Germinal center (tissue), 1 donor: ENCODE measurements at places on chromosomes 5 and 9.

GRCh38 chr9:74951725-74952151, 974 bp downstream of the C9orf40 start:
- DNase-seq, result peak; percentile 26

GRCh38 chr5:166045961-166046360, 2245.5 kb upstream of the WWC1 start:
- no peak for DNase-seq

GRCh38 chr9:7328453-7328852, 471.1 kb downstream of the DMAC1 start:
- DNase-seq, result no peak

- DNase-seq, result peak; percentile 35
These were observed 909 bp downstream of the SLC36A1 start for GRCh38 chr5:151448038-151448985.

GRCh38 chr5:23461576-23461975, 45.8 kb upstream of the PRDM9 start:
- DNase-seq, result no peak

GRCh38 chr5:67156976-67157583, 39.5 kb downstream of the CD180 start:
- DNase-seq, result peak; percentile 59

DNA sequence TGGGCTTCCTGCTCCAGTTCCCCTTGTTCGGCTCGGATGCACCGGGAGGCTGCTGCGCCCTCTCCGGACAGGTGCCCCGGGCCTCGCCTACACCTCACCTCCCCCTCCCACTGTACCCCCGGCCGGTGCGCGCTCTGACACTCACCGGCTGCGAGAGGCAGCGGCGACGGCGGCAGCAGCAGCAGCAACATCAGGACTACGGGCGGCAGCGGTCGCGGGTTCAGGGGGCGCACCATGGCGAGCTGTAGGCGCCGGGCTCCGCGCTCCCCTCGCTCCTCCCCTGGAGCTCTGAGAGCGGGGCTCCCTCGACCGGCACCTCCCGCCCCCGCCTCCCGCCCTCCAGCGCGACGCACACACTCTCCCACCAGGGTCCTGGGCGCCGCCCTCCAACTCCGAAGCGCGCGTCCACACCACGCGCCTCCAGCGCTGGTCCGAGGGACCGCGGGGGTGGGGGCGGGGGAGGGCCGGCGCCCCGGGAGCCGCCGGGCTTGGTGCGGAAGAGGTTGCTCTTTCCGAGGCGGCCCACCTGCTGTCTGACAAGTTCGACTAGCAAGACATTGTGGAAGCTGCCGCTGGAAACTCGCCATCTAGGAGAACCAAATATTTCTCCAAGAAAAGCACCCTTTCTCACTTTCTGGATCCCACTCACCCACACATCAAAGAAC, at the start of gene GFRA3:
Gene GFRA3 (minus strand): TSS at position 433 of the 665 bp plus-strand sequence. CDS start 197 bp downstream, at position 236.
- DNase-seq, result peak; percentile 44

- peak; percentile 47 for DNase-seq
These were observed at the start of gene SARDH for GRCh38 chr9:133737774-133738639. SARDH (minus strand) TSS chr9:133738352; CDS start chr9:133734173, 4,179 bp downstream.

DNA sequence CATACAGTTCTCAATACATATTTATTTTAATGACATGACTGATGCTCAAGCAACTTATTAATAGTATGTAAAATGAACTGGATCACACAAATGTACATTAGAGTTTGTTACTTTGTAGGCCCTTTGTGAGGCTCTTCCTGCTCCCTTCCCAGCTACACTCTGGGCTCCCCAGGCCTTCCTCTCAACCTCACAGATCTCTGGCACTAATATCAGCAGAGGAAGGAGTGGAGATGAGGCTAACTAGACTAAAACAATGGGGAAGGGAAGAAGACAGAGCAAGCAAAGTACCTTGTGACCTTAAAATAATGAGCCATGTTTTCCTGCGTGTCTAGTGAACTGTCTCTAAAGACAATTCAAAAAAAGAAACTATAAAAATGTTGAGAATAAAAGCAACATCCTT, 30.3 kb upstream of the TEK start:
- DNase-seq, result no peak

- DNase-seq, result no peak
These were observed 150.8 kb downstream of the EFNA5 start for GRCh38 chr5:107519900-107520354.

DNA sequence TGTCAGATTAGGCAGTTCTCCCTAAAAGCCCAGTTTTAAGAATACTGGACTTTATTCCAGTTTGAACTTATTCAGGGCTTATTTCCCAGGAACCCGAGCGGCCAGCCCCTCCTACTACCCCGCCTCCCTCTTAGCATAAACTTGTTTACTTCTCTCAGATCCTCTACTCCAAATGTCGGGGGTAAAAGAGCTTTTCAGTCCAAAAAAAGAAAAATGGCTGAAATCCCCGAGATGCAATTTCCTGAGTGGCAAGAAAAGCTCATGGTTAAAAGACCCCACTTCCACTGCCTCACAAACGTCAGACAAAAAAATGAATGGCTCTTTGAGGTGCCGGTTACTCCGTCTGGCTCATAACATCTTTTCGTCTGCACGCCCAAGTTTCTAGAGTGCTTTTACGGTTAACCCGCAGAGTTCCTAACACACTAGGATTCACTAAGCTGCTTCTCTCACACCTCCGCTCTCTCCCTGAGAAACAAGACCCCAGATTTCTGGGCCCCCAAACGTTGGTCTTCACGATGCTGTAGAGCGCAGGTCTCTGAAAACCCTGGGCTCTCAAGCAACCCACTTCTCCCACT, 402 bp downstream of the BRD8 start:
- DNase-seq, result peak; percentile 42

DNA sequence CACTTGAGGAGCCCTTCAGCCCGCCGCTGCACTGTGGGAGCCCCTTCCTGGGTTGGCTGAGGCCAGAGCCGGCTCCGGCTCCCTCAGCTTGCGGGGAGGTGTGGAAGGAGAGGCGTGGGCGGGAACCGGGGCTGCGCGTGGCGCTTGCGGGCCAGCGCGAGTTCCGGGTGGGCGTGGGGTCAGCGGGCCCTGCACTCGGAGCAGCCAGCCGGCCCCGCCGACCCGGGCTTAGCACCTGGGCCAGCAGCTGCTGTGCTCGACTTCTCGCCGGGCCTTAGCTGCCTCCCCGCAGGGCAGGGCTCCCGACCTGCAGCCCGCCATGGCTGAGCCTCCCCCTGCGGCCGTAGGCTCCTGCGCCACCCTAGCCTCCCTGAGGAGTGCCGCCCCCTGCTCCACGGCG, 6.2 kb upstream of the SHB start:
- DNase-seq, result no peak

- DNase-seq, result no peak
These were observed 120.5 kb downstream of the PRDM6 start for GRCh38 chr5:123209502-123210027.

- no peak for DNase-seq
These were observed 12.4 kb downstream of the SPOCK1 start for GRCh38 chr5:137486707-137487106.

GRCh38 chr9:74006935-74007334, 490.2 kb upstream of the RORB start:
- DNase-seq, result no peak

- no peak for DNase-seq
These were observed 142.8 kb upstream of the EFNA5 start for GRCh38 chr5:107813559-107813958.

DNA sequence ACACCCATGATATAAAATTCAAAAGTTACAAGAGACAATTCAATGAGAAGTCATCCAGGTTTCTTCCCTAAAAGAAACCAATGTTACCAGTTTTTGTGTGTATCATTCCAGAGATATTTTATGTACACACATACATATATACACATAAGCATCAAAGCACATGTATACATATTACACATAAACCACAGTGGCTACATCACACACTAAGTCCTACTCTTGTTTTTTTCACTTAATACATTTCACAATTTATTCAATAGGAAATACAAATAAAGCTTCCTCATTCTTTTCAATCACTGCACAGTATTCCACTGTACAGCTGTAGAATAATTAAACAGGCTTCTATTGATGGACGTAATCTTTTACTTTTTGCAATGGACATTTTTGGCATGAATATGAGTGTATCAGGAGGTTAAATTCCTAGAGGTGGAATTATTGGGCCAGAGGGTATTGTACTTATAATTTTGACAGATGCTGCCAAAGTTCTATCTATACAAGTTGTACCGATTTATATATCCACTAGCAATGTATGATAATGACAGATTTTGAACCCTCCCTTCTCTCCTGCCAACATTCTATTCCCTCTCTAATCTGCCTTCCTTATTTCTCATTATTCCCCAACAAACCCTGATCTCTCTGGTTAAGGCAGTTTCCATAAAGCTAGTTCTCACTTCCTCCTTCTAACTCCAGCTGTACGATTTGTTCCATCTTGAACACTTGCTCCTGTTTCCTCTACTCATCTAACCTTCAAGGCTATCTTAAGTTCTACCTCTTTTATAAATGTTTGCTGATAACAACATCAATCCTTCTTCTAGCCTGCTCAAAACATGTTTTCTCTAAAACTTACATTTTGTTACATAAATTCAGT, 35.2 kb downstream of the MRPS27 start:
- DNase-seq, result peak; percentile 35

DNA sequence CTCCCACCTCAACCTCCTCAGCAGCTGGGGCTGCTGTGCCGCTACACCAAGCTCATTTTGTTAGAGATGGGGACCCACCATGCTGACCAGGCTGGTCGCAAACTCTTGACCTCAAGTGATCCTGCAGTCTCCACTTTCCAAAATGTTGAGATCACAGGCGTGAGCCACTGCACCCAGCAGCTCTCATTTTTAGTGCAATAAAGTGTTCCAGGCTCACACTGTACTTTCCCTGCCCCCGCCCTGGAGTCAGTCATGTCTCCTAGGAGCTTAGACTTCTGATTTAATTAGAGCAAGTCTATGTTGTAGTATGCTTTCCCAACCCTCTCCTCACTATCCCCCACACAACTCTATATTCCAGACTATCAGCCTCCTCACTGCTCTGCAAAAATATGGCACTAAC, 238.0 kb upstream of the ACTBL2 start:
- no peak for DNase-seq

DNA sequence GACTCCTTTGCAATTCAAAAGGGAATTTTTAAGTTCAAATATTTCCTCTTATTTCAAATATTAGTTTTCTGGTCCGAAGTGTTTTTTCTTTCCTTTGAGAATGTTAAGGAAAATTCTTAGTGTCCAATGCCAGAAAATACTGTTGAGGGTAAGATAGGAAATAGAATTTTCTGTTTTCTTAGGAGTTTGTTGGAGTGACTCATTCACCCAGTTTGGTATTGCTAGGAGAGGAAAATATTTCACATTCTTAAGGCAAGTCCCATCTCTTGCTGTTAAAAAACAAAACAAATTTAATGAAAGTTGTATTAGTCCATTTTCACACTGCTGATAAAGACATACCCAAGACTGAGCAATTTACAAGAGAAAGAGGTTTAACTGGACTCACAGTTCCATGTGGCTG, 349.2 kb upstream of the ADAMTSL1 start:
- no peak for DNase-seq

DNA sequence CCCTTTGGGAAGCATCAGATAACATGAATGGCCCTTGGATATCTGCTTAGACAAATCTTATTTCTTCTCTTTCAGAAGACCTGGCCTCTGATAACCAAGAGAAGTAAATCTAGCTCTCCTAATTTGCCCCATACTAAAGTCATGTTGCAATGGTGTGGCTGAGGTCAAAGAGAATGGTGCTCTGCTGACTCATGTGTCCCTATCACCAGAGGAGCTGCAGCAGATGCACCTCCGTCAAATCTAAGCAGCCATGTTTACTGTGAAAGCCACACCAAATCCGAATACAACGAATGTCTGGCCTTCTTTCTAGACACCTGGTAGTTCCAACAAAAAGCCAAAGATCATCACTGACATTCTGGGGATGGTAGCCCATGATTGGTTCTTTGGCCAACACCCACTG, 23.2 kb downstream of the RETREG1 start:
- no peak for DNase-seq

- DNase-seq, result no peak
These were observed 159.2 kb upstream of the WWC1 start for GRCh38 chr5:168132241-168132641.

DNA sequence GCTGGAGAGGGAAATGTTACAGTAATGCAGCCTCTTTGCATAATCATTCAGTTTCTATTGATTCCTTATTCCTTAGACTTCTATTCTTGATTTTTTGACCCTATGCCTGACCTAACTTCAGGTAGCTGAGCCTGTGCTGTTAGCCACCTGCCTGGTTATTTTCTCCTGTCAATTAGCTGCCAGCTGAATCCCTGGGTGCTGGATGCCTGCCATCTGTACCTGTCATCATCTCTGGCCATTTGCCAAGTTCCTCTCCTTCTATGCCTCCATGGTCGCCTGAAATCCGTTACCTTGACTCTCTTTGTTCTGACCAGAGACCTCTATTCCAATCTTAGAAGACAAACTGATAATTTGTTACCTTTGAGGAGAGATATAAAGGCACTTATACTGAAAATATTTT, 178.3 kb downstream of the CAVIN4 start:
- no peak for DNase-seq

- DNase-seq, result no peak
These were observed 247.5 kb downstream of the GABRB2 start for GRCh38 chr5:161299053-161299452.

DNA sequence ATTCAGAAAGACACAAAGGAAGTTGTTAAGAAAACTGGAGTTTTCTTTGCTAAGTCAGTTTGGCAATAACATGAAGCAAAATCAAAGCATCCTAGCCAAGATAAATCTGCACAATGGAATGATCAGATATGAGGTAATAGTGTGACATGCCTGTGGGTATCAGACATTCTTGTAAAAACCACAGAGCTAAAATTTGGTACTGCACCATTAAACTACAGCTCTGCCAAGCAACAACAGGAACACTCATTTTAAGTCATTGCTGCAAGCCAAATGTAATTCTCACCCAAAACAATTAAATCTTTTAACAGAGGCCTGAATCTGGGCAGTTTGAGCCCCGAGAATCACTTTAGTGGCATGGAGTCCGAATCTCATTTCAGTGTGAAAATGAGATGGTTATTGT, 96.6 kb downstream of the VCAN start:
- no peak for DNase-seq
